ENCODE measurements at places on chromosomes 4 and X.

DNA sequence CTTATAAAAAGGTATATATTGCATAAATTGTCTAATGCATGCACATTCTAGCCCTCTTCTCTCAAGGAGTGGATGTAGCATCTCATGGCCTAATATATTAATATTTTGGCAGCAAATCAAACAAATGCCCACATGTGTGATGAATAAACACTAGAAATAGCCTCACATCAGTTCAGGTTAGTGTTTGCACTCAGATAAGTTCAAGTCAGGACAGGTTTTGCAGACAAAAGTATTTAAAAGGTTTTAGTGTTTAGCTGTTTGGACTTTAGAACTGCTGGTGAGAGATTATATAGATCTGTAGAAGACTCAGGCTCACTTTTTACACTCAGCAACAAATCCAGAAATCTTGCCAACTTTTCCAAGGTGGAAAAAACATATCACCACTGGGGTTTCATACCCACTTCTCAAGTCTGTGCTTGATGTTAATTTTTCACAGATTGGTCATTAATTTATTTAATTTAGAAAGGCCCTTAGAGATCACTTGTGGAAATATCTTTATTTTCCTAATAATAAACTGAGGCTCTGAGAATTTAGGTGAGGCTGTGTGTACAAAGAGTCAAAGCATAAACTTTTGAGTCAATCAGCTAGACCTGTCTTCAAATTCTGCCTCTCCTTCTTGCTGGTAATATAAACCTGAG, 362.6 kb downstream of the GASK1B start:
- no peak for DNase-seq

DNA sequence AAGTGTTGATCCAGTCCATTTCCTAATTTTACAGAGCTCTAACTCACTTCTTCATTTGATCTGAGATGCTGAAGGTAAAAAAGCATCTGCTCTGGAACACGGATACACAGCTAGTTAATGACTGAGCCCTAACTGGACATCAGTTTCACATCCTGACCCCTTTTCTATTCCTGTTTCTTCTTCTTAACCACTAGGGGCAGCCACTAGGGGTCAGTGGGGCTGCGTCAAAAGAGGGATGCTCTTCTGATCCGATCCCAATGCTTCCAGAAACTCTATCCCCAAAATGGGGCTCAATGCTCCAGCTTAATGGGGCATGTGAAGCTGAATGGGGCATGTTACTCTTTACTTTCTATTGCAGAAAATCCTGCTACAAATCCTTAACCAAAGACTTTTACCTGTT, 33.4 kb upstream of the PHKA2 start:
- DNase-seq, result peak; percentile 8

- DNase-seq, result no peak
These were observed 536.9 kb downstream of the RAPGEF2 start for GRCh38 chr4:159639671-159640323.

GRCh38 chr4:81470456-81471297, 1.0 kb downstream of the RASGEF1B start:
- no peak for DNase-seq

DNA sequence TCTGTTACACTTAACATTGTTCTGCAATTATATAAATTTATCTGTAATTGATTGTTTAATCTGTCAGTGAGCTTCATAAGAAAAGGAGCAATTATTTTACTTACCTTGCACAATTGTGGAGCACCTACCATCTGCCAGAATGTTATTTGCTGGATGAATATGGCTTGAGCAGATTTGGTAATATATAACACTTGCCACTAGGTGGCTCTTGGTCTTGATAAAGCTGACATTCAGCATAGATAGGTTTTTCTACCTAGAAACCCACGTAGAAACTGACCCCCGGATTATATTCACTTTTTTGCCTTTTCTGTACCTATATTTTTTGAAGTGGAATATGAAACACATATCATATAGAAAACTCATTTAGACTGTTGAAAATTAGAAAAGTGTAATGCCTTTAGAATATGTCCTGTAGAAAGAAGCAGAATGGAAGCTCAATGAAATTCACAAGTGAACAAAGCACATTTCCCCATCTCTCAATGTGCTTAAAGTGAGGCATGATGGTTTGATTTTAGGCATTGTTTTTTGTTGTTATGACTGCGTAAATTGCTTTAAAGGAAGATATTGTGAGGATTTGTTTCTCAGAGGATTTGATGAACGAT, 9.5 kb downstream of the RBPJ start:
- peak; percentile 65 for DNase-seq

GRCh38 chrX:13689741-13690211, 848 bp downstream of the RAB9A start:
- DNase-seq, result peak; percentile 15
